ENCODE measurements at places on chromosomes 16 and 17. TPM values are rescaled to one million over a fixed set of nuclear protein-coding genes. Genes with fewer than 3 reads are reported as not detected.

The SHBG gene
- 0.79 TPM for total RNA-seq

The COQ7 gene
- 22.0 TPM for total RNA-seq

GRCh38 chr17:5631958-5632590 is 47.8 kb upstream of the NLRP1 start:
- no peak for DNase-seq

GRCh38 chr16:74954763-74955162 is 30.2 kb downstream of the WDR59 start:
- DNase-seq: no peak

- DNase-seq: peak; percentile 2
Measured at GRCh38 chr17:45857977-45858708, 13.5 kb downstream of the SPPL2C start.

DNA sequence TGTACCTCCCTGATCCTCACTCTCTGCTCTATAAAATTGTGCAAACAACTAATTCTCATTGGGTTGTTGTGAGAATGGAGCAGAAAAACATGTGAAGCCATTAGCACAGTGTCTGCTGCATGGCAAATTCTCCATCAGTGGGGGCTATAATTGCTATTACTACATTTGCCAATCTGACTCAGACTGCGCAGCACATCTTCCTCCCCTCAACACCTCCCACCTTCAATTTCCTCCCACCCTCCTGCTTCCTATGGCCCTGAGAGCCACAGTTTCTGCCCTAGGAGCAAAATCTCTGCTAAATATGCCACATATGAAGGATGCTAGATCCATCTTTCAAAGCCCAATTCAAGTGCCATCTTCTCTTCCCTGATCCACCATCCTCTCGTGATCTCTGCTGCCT is 37.0 kb downstream of the ABCC12 start:
- DNase-seq: no peak

DNA sequence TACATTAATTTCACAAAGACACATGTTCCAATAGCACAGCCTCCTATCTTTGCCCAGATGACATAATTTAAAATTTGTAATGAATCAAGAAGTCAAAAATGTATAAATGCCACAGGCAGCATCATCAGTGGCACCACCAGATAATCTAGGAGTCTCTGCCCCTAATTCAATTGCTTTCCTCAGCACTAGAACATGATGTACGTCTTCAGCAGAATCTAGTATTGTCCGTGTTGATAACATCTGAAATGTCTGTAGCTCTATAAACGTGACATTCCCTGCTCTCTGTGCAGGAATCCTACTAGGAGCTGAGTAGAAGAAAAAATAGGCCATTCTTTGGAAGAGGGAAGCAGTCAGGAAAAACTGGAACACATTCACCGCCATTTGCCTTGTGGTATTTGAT is 21.4 kb upstream of the SLC38A8 start:
- no peak for DNase-seq

DNA sequence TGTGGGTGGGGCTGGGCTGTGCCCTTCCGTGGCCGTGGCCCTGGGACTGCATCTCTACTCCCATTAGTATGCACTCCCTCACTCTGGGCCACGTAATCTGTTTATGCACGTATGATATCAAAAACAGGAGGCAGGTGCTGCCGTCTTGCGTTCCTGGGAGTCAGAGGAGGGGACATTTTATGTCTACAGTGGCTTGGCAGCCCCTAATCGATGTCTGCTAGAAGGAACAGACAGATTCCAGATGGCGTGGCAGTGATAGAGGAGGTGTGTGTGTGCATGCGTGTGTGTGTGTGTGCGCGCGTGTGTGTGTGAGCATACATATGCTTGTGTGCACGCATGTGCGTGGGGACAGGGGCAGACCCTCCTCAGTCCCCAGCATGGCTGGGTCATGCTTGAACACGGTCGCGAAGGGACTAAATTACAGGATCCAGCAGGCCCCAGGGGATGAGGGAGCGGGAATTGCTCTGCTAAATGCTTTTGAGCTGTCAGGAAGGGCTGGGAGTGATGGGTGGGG is 44.7 kb downstream of the SREBF1 start:
- DNase-seq: no peak

- no peak for DNase-seq
Measured at GRCh38 chr16:13540771-13541170, 379.2 kb upstream of the ERCC4 start.

DNA sequence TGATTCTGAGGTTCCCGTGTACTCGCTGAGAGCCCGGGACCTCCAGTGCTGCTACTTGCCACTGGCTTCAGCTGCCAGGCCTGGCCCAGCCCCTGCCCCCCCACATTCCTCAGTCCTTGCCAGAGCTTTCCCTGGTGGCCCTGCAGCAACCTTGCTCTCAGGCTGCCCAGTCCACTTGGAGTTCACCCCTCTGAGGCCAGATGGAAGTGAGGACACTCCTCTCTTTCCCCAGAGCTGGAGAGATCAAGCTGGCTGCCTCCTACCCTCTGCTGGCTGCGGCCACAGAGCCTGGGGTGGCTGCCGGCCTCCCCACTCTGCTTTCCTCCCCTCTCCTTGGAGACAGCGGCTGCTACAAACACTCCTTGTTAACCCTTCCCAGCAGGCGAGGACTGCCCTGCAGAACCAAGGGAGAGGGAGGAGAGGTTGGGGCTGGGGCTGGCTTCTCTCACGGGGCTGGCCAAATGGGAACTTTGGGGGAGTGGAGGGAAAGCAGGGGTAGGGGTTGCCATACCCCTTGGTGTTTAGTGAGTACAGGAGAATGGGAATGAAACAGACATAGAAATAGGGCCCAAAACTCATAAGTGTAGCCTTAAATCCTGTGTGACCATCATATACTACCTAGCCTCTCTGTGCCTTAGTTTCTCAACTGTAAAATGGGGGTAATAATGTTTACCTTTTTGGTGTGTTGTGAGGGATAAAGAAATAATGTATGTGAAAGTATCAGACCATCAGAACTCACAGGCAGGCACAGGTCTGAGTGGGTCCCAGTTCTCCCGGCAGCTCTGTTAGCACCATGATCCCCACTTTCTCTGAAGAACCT is at the start of gene GAS2L2:
Gene GAS2L2, minus strand, starts transcription at position 295 of the 820 bp plus-strand sequence. CDS start 389 bp downstream, outside the sequence.
- DNase-seq: no peak

Data from kidney epithelial cell (primary cell).